ENCODE measurements at places on chromosomes 7 and 10. TPM values are rescaled to one million over a fixed set of nuclear protein-coding genes. Genes with fewer than 3 reads are reported as not detected.

The C10orf90 gene
- 2.7 TPM for total RNA-seq

The GSTO2 gene
- total RNA-seq = 2.4 TPM

The GIMAP2 gene
- 0.09 TPM for total RNA-seq

The TRIM73 gene
- 2.1 TPM for total RNA-seq

The RPEL1 gene
- total RNA-seq = not detected

The POLR2J2 gene
- total RNA-seq = 0.58 TPM

The WEE2 gene
- not detected for total RNA-seq

The PLAU gene
- 112 TPM for total RNA-seq

The OR2A7 gene
- total RNA-seq = not detected

The ERVW-1 gene
- total RNA-seq = not detected

The MYO3A gene
- not detected for total RNA-seq

The CLDN15 gene
- total RNA-seq = 10.3 TPM

The OR2A1 gene
- not detected for total RNA-seq

The MRLN gene
- total RNA-seq = not detected

The CFAP70 gene
- total RNA-seq = 0.18 TPM
